ENCODE measurements at places on chromosomes 13 and 19.
A peak's percentile ranks its signal among the peaks of the same experiment; 100 is the strongest.

- peak; percentile 75 for DNase-seq
Observed at GRCh38 chr13:99658261-99658991, 157.2 kb downstream of the TM9SF2 start.

DNA sequence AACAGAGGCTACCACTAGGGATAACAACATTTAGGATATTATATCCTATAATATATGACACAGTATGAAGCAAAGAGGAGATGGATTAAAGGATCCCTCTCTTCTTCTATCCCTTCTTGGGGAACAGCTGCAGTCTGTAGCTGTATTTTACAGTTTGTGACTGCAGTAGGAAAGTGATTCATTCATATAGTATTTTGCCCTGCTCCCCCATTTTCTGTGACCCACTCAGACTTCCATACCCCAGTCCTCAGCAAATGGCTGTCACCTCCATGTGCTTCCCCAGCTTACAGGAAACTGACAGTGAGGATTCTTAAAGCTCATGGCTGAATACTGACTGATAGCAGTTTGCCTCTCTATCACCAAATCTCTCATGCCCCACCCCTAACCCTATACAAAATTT, 27.5 kb downstream of the MICU2 start:
- DNase-seq: no peak

DNA sequence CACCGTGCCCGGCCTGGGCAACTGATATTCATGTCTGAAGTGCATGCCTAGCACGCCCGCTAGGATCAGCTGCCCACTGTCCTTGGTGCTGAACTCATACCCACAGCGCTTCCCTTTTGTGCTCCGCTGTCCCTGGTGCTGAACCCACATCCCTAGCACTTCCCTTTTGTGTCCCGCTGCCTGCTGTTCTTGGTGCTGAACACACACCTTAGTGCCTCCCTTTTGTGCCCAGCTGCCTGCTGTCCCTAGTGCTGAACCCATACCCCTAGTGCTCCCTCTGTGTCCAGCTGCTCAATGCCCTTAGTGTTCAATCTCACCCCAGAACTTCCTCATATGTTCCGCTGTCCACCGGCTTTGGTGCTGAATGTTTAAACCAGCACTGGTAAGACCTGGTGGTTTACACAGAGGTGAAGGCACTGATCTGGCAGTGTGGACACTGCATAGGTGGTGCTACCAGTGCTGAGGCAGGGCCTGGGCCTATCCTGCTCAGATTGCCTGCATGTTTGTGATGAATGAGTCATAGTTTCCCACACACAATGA, 26.3 kb upstream of the SIGLEC11 start:
- DNase-seq: peak; percentile 93

DNA sequence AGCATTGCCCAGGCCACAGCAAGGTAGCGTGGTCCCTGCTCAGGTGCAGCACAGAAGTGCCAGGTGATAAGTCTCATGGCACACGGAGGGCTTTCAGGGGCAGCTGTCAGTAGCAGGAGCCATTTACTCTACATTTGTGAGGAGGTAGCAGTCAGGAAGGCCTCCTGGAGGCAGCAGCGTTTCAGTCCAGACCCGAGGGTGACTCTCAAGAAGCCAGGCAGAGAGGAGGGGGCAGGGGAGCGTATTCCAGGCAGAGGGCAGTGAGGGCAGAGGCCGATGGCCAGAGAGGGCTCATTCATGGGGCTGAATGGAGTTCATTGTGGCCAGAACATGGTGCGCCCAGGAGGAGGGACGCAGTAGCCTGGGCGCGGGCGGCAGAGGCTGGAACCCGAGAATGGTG, 8.9 kb downstream of the PIAS4 start:
- no peak for DNase-seq

DNA sequence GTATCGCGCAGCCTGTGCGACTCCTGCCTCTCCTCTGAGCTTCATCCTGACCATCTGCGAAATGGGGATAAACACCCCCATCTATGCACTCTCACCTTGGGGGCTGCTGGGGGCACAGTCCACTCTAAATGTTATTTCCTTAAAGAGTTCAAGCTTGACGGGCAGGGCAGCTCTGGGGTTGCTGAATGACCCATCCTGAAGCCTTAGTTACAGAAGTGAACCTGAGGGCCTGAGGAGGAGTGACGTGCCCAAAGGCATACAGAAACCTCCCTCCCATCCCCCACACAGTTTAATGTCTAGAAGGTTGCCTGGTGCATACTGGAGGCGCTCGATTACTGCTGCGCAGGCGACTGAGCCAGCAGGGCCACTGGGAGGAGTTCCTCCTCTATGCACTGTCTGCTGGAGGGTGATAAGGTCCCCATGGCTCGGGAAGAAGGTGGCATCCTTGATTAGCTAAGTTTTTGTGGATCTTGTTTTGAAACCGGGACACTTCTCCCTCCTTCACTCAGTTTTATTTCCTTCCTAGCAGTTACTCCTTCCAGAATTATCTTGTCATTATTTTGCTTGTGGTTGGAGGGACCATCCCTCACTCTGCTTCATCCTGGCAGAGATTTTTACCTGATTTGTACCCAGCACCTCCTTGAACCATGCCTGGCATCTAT, 572 bp upstream of the FKBP8 start:
- no peak for DNase-seq

- DNase-seq: no peak
Observed at GRCh38 chr19:48819366-48819816, 8.6 kb upstream of the BCAT2 start.

DNA sequence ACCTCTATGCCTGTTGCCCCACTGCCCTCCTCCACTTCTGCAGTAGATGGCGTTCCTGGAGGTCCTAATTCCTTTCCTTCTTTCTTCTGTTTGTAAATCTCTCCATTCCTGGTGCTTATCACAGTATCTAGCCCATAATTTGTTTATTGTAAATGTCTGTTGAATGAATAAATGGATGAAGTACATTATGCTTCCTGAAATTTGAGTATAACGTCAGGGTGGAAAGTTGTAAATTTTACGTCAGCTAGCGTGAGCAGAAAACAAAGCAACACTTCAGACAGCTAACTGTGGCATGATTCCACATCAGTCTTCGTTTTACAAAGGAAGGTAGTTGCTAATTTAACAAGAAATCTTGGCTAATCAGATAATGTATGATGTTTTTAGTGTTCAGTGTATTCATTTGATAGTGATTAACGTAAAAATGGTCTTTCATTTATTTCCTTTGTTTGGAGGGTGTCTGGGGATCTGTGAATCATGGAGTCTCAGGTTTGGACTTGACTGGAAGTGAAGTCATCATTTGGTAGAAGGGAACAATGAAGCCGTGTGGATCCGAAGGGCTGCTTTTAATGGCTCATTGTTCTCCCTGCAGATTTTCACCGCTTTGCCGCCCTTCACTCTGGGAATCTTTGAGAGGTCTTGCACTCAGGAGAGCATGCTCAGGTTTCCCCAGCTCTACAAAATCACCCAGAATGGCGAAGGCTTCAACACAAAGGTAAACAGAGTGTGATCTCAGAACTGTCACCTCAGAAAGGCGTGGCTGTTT, 215.1 kb downstream of the SHISA2 start:
- DNase-seq: no peak

- no peak for DNase-seq
Observed at GRCh38 chr13:30466358-30466714, 600 bp upstream of the HMGB1 start.

- no peak for DNase-seq
Observed at GRCh38 chr13:94209117-94209516, 270.4 kb downstream of the DCT start.

GRCh38 chr19:10269333-10270179, 1.4 kb upstream of the ICAM1 start:
- DNase-seq: no peak

DNA sequence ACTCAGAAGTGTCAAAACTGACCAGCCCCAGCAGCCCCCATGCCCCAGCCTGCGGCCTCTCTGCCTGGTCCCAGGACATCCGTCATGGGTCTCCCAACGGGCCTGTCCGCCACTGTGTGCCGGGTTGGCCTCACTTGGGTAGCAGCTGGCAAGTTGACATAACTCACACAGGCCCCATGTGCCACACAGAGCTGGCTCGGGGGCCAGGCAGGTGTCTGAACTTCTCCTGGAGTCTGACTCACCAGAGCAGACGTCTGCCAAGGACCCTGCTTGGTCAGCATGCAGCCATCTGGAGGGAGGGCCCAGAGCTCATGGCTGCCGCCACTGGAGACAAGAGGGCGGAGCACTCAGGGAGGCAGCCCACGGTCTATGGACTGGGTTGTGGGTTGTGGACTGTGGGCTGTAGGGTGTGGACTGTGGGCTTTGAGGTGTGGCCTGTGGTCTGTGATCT, 32.0 kb upstream of the TMEM255B start:
- DNase-seq: no peak

GRCh38 chr13:67147342-67148133, 82.6 kb downstream of the PCDH9 start:
- no peak for DNase-seq

- no peak for DNase-seq
Observed at GRCh38 chr13:111532111-111532510, 211.7 kb downstream of the TEX29 start.

DNA sequence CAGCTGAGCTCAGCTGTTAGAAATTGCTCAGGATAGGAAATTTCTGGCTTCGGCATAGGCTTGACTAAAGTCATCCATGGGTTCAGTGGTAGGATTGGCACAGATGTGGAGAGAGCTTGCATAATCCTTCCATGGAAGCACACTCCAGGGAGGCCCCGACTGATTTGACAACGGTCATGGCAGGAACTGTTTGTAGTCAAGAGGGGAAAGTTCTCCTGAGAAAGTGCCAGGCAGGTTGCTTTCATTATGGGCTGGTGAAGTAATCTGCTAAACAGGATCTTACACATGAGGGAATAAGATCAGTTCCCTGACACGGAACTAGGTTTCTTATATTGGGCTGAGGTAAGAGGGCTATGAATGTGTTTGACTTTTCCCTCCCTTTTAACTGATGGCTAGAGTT, 120.1 kb downstream of the RGCC start:
- no peak for DNase-seq
